ENCODE measurements at places on chromosomes 6 and 20. TPM values are rescaled to one million over a fixed set of nuclear protein-coding genes. Genes with fewer than 3 reads are reported as not detected.

DNA sequence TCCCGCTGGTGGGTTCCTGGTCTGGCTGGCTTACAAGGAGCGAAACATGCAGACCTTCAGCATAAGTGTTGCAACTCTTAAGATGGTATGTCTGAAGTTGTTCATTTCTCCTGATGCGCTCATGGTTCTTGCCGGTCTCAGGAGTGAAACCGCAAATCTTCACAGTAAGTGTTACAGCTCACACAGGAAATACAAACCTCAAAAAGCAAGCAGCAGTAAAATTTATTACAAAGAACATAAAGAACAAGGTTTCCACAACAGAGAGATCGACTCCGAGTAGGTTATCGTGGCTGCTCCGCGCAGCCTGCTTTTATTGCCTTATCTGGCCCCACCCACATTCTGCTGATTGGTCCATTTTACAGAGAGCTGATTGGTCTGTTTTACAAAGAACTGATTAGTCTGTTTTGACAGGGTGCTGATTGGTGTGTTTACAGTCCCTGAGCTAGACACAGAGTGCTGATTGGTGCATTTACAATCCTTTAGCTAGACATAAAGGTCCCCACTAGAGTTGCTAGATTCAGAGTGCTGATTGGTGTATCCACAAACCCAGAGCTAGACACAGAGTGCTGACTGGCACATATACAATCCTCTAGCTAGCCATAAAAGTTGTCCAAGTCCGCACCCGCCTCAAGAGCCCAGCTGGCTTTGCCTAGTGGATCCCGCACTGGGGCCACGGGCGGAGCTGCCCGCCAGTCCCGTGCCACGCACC lies 39.2 kb downstream of the TRIM27 start:
- peaks cover 29% of the 10 kb centered on the region for H3K4me1 ChIP-seq
- H3K27me3 ChIP-seq: no peaks in the 10 kb centered on the region
- no peaks in the 10 kb centered on the region for H3K36me3 ChIP-seq
- peak overlapping the region; percentile 41 for H3K27ac ChIP-seq
- peak; percentile 69 for DNase-seq
- peak overlapping the region; percentile 33 for H3K4me3 ChIP-seq

DNA sequence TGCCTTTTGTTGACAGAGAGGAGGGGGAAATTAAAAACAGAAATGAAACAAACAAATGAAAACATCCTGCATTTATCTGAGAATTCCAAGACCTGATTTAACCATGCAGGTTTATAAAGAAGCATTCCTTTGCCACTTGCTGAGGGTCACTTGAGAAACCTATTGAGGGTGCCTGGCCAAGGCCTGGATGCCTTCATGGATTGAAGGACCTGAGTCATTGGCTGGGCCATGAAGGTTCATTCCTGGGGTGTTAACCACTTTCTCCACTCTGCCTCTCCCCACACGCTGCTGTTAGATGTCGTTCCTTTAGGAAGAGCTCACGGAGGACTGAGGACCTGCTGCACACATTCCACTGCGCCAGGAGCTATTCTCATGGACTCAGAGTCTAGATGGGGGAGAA lies 49.7 kb downstream of the DAAM2 start:
- DNase-seq: no peak
- H3K4me1 ChIP-seq: no peaks in the 10 kb centered on the region

Gene ATG5
- 19.4 TPM for total RNA-seq

Gene SESN1
- total RNA-seq: 98.3 TPM

Gene C6orf118
- not detected for total RNA-seq

GRCh38 chr6:17081860-17082508 lies 19.9 kb upstream of the STMND1 start:
- no peaks in the 10 kb centered on the region for H3K4me1 ChIP-seq
- H3K27me3 ChIP-seq: no peaks in the 10 kb centered on the region
- H3K36me3 ChIP-seq: no peaks in the 10 kb centered on the region
- H3K27ac ChIP-seq: no peak overlapping the region
- no peak overlapping the region for H3K4me3 ChIP-seq
- no peak for DNase-seq

DNA sequence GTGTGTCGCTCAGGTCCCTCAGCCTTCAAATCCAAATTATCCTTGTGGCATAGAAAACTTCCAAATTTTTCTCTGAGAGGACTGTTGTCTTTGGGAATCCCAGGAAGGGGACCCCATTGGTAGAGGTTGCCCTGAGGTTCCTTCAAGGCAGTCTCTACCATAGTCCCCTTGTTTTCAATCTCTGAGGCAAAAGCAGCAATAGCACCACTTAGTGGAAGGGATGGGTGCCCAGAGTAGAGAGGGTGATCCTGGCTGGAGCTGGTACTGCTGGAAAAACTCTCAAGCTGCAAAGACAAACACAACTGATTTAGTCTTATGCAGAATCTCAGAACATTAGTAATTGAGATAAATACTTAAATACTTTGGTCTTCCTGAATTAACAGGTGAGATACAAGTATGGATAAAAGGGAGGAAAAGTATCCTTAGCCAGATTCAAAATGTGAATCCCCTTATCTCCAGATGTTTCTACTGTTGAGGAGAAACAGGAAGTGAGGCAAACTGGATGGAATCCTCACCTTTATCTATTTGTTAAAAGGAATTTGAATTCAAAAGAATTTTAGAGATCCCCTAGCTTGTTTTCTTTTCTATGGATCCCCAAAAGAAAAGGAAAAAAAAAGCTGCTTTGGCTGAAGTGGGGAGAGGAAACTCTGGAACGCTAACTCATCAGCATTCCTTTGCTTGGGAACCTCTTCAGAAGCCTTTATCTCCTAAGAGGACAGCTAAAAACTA lies 13.4 kb downstream of the ZNF318 start:
- no peaks in the 10 kb centered on the region for H3K27me3 ChIP-seq
- DNase-seq: no peak
- no peaks in the 10 kb centered on the region for H3K4me1 ChIP-seq
- H3K4me3 ChIP-seq: no peak overlapping the region
- H3K36me3 ChIP-seq: peaks cover 82% of the 10 kb centered on the region
- H3K27ac ChIP-seq: no peak overlapping the region

GRCh38 chr6:105678516-105678915 lies 275.6 kb upstream of the PREP start:
- no peaks in the 10 kb centered on the region for H3K36me3 ChIP-seq
- H3K27ac ChIP-seq: no peak overlapping the region
- no peaks in the 10 kb centered on the region for H3K27me3 ChIP-seq
- no peak for DNase-seq
- no peak overlapping the region for H3K4me3 ChIP-seq

GRCh38 chr6:126788861-126789365 lies 329.6 kb upstream of the RSPO3 start:
- no peak for DNase-seq
- no peak overlapping the region for H3K4me3 ChIP-seq
- no peak overlapping the region for H3K27ac ChIP-seq
- H3K36me3 ChIP-seq: no peaks in the 10 kb centered on the region

DNA sequence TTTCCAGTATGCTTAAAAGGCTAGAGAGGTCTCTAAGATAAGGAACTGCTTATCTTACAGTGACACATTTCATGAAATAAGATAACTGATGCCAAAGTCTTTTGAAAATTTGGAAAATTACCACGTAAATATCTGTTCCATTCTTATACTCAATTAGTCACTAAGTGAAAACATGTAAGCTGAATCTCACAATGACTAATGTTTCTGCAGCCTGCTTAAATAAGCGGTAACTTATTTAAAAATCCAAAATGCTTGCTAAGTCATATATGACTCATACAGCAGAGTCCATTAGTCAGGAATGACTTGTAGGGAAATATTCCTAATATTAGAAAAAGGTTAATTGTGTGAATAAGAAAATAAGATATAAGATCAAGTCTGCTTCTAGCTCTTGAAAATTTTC lies 27.8 kb upstream of the LGSN start:
- H3K27me3 ChIP-seq: no peaks in the 10 kb centered on the region
- no peak overlapping the region for H3K27ac ChIP-seq
- H3K36me3 ChIP-seq: no peaks in the 10 kb centered on the region
- H3K4me3 ChIP-seq: no peak overlapping the region
- peaks cover 4% of the 10 kb centered on the region for H3K4me1 ChIP-seq

Gene MUCL3
- total RNA-seq: not detected

GRCh38 chr6:1917626-1918371 lies 308.1 kb downstream of the FOXC1 start:
- no peaks in the 10 kb centered on the region for H3K27me3 ChIP-seq
- no peaks in the 10 kb centered on the region for H3K36me3 ChIP-seq
- no peak for DNase-seq
- H3K4me1 ChIP-seq: no peaks in the 10 kb centered on the region
- H3K27ac ChIP-seq: no peak overlapping the region
- H3K4me3 ChIP-seq: no peak overlapping the region

- H3K27ac ChIP-seq: no peak overlapping the region
- no peak for DNase-seq
- no peak overlapping the region for H3K4me3 ChIP-seq
- no peaks in the 10 kb centered on the region for H3K36me3 ChIP-seq
- no peaks in the 10 kb centered on the region for H3K4me1 ChIP-seq
- no peaks in the 10 kb centered on the region for H3K27me3 ChIP-seq
Measured at GRCh38 chr6:127434651-127435050, 24.5 kb downstream of the KIAA0408 start.
